CD4-positive, alpha-beta memory T cell (primary cell): ENCODE measurements at places on chromosomes 5 and 9. TPM values are rescaled to one million over a fixed set of nuclear protein-coding genes. Genes with fewer than 3 reads are reported as not detected.

The FGF18 gene
- total RNA-seq: 0.32 TPM

The TRPM3 gene
- total RNA-seq: not detected

The WDR31 gene
- 0.67 TPM for total RNA-seq

The PSMD5 gene
- 59.0 TPM for total RNA-seq

The JAKMIP2 gene
- 0.84 TPM for total RNA-seq

GRCh38 chr9:36566813-36567221, 5.9 kb upstream of the MELK start:
- DNase-seq: no peak

GRCh38 chr5:139765409-139766217, 30.0 kb upstream of the PSD2 start:
- DNase-seq: peak; percentile 84

DNA sequence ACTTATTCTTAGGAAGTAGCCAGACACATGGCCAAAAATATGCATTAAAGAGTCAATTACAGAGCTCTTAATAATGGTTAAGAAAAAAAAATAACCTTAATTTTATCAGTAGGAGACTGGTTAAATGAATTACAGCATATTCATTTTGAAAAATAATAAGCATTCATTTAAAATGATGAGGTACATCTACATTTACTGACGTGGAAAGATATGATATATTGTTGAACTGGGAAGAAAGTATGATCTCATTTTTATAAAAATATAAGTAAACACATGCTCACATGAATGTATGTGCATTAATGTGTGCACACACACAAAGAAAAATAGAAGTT, 250.3 kb downstream of the ENC1 start:
- no peak for DNase-seq

- no peak for DNase-seq
Measured at GRCh38 chr5:9654886-9655285, 24.7 kb upstream of the TAS2R1 start.

GRCh38 chr5:131262953-131263541, 806 bp upstream of the CDC42SE2 start:
- DNase-seq: no peak

DNA sequence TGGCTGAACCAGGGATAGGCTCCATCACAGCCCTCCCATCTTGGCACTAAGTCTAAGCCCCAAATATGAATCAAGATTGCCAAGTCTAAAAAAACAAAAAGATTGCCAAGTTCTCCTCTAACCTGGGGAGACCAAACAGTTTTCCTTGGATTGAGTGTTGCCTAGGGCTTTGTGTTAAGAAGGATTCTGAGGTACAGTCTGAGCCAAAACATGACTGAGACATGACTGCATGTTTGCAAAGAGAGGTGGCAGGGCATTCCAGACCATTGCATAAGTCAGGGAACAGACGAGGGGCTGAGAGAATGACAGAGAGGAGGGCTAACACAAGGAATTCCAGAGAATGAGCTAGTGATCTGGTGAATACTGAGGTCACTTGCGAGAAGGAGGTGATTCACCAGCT, 11.4 kb downstream of the LAMC3 start:
- no peak for DNase-seq

DNA sequence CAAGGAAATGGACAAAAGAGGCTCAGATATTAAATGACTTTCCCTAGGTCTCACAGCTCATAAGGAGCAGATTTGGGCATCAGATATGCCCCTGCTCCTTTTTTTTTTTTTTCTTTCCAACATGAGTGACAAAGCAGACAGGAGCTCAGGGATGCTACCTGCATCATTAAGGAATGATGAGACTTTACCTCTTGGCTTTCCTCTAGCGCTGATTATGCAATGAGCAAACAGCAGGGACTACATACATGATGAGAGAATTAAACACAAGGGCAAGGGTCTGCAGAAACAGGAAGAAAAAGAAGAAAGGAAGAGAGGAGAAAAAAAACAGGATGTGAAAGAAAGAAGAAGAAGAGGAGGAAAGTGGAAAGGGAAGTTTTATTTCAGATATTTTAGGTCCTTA, 179.9 kb downstream of the PPP2R2B start:
- no peak for DNase-seq

- DNase-seq: no peak
Measured at GRCh38 chr5:19099195-19099594, 888.8 kb downstream of the CDH18 start.

DNA sequence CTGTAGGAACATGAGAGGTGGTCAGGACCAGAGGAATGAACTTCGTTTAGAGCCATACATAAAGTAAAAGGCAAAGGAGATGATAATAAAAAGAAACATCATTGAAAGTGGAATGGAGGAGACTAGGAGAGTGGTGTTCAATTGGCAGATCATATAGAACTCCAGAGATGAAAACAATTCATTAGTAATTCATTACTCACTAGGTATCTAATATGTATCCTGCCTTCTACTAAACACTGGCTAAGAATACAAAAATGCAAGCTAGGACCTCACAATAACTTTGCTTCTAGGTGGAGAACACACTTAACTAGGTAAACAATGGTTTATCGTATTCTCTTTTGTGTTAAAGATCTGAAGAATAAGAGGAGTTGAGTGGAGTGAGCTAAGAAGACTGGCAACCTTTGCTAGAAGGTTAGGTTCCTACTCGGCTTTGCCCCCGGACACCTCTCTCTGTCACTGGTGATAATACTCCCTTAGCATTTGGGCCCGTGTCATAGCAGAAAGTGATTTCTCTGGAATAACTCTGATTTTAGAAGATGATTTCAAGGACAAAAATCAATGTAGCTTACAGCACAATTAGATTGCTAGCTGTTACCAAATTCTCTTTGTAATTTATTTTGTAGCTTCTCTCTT, 88.6 kb upstream of the IFNE start:
- DNase-seq: no peak

DNA sequence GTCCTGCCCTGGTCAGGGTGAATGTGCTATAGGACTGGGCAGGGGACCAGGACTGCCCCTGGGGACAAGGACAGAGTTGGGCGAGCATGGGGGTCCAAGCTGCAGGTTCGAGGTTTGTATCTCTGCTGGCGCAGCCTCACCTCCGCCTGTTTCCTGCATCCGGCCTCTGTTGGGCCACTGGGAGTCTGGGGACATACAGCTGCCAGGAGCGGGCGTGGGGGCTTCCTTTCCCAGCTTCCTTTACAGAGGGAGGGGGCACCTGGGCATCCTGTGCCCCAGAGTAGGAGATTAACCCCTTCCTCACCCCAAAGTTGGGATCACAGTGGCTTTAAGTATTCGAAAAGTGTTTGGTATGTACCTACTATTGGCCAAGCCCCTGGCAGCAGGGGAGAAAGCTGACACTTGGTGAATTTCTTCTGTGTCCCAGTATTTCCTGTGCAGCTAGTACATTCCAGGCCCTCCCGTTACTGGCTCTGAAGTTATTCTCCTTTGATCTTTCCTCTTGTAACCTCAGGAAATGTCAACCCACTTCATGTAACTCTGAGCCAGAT, 19.0 kb downstream of the OLFML2A start:
- DNase-seq: no peak

DNA sequence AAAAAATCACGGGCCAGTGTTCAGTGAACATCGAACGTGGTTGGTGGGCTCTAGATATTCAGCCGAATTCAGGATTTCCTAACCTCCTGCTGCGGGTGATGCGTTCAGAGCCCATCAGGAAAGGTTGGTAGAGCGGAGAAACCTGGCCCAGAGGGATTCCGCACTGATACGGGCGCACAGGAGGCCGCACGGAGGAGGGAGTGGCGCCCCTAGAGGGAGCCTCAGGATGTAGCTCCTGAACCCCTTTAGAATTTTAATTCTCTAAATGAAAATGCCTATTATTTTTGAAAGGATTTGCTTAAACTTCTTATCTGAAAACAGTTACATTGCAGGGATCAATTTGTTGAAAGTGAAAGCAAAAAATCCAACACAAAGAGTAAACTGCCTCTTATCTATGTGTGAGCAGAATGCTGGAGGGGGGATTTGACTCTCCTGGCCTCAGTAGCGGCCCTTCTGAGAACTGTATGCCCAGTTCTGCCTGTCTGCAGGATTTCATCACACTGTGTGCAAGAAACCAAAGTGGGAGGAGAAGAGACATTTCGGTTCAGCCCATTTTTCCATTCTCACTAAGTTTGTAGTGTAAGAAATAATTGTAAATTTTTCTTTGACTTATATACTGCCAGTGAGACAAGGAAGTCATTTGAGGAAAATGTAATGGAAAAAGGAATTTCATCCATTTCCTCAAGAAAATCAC, 75.9 kb downstream of the TENT4A start:
- DNase-seq: no peak

- DNase-seq: no peak
Measured at GRCh38 chr5:126659805-126660482, 59.2 kb downstream of the PHAX start.
